ENCODE measurements at places on chromosomes 3 and 15. TPM values are rescaled to one million over a fixed set of nuclear protein-coding genes. Genes with fewer than 3 reads are reported as not detected.

- H3K4me1 ChIP-seq = no peaks in the 10 kb centered on the region
- DNase-seq = no peak
- no peaks in the 10 kb centered on the region for H3K36me3 ChIP-seq
- H3K4me3 ChIP-seq = no peak overlapping the region
- H3K27me3 ChIP-seq = no peaks in the 10 kb centered on the region
Observed at GRCh38 chr3:1752205-1752604, 346.5 kb upstream of the CNTN4 start.

DNA sequence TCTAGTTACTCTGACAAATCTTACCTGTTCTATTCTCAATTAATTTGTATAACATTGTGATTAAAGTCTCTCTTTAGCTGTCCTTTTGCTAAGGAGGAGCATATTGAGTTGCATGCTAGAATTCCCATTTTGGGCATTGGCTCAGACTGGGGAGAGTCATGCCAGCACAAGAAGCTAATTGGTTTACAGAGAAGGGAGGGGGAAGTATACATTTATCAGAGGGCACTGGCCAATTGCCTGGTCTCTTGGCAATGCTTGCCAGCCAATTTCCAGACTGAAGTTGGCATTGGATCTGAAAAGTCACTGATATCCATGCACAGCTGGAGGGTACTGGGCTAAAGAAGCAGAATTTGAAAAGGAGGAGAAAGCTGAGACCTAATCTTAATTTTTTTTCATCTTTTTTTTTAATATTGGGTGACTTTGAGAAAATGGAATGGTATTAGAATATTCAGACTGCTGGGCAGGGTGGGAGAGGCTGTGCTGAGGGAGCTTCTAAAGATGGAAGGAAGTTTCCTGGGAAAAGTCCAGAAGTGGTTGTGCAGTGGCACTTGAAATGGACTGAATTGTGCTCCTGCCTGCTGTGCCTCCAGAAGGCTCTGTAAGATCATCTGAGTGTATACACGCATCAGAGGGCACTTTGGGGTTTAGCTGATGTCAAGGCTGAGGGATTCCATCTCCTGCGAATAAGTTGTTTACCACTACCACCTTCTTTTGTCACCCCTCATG lies 365.2 kb upstream of the DPH6 start:
- no peak overlapping the region for H3K27ac ChIP-seq
- no peaks in the 10 kb centered on the region for H3K36me3 ChIP-seq
- no peaks in the 10 kb centered on the region for H3K4me1 ChIP-seq

GRCh38 chr3:16355828-16356227 lies 90.8 kb downstream of the OXNAD1 start:
- no peaks in the 10 kb centered on the region for H3K27me3 ChIP-seq
- peaks cover 3% of the 10 kb centered on the region for H3K4me1 ChIP-seq
- H3K27ac ChIP-seq = no peak overlapping the region
- H3K36me3 ChIP-seq = no peaks in the 10 kb centered on the region
- H3K4me3 ChIP-seq = no peak overlapping the region

DNA sequence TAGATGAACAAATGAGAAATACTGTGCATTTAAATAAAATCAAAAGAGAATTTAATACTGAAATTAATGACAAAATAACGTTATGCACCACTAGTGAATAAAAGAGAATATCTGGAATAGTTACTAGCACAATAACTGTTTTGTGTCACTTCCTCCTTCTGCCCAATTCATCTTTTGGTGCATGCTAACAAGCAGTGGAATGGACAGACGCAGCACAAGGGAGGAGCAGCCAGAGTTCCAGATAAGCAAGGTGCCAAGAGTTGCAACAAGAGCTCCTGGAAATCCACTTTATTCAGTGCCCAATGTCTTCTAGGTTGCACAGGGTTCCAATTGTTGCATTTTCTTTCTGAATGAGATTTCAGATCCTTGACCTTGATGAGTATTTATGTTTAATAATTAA lies 66.5 kb upstream of the PLXND1 start:
- H3K27ac ChIP-seq = no peak overlapping the region
- H3K4me3 ChIP-seq = no peak overlapping the region

DNA sequence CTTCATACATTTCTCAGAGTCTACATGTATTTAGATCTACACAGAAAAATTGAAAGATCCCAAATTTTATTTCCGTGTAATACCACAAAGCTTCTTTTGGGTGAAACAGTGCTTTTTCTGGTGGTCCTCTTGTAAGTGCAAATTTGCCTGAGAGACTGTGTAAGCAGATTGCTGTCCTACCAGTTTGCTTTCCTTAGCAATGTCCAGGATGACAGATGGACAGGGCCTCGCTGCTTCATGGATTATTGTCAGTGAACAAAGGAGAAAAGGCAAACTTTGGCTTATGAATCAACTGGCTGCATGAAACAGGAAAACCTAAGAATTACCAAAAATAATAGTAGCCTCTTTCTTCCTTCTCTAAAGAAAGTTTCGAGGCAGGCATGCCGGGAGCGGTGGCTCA lies 82.6 kb upstream of the UBE2E1 start:
- H3K36me3 ChIP-seq = no peaks in the 10 kb centered on the region
- H3K4me1 ChIP-seq = no peaks in the 10 kb centered on the region
- H3K4me3 ChIP-seq = no peak overlapping the region

DNA sequence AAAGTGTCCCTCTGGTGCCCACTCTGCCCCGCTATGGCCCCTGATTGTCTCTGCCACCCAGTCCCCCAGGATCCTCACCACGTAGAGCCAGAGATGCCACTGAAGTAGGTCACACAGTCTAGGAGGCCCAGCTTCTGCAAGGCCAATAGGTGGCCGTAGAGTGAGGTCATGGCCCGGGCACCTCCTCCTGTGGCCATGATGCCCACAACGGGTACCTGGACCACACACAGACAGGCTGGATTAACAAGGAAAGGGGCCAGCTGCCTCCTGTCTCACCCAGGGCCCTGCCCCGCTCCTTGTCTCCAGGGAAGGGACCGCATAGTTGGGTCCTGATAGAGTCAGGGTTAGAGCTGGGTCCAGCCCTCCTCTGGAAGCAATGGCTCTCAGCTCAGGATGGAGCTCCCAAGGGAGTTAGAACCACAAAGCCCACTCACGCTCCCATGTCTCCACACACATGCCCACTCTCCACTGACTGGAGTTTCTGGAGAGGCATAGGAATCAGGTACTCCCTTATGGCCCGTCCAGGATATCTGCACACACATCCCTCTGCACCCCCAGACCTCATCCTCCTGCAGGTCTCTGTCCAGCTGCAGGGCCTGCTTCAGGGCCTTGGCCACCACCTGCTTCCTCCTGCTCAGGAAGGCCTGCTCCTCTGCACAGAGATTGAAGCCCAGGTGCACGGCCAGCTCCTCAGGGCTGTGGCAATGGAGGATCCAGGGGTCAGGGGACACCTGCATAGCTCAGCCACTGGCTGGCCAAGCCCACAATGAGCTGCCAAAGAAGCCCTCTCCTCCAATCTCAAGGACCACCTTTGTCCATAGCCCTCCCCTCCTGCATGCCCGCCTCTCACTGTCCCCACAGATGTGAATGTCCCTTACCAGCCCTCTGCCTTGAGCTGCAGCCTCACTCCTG lies 13.2 kb downstream of the PLA2G4D start:
- H3K27me3 ChIP-seq = no peaks in the 10 kb centered on the region
- H3K4me3 ChIP-seq = no peak overlapping the region
- H3K4me1 ChIP-seq = peaks cover 13% of the 10 kb centered on the region
- no peak for DNase-seq
- H3K36me3 ChIP-seq = no peaks in the 10 kb centered on the region
- no peak overlapping the region for H3K27ac ChIP-seq

DNA sequence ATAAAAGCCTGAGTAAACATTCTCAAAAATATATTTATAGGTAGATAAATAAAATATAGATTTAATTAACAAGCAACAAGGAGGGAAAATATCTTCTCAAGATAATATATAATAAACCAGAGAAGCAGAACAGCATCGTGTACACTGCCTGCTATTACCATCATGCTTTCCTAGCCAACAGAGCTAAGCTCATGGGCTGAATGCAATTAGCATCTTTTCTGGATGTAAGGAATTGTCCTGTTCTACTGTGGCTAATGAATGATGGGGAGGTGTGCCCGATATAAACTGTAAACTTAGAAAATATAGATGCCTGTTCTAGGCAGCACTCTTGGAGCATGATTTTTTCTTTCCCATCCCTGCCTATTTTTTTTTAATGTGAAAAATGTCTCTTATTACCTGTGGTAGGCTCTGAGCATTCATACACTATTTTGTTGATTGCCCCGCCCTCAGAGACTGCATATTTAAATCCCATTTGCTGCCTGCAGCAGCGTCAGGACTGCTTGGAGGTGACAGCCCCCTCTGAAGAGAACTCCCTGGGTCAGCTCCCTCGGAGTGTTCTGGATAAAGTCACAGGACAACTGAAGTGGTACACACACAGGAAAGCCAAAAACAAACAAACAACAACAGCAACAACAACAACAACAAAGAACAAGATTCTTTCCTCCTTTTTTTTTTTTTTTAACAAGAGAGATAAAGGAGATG lies 312.3 kb downstream of the SATB1 start:
- no peak for DNase-seq
- H3K4me3 ChIP-seq = no peak overlapping the region
- H3K4me1 ChIP-seq = no peaks in the 10 kb centered on the region
- no peaks in the 10 kb centered on the region for H3K27me3 ChIP-seq

- no peak for DNase-seq
- H3K27me3 ChIP-seq = no peaks in the 10 kb centered on the region
- no peak overlapping the region for H3K4me3 ChIP-seq
- no peak overlapping the region for H3K27ac ChIP-seq
- H3K36me3 ChIP-seq = no peaks in the 10 kb centered on the region
- no peaks in the 10 kb centered on the region for H3K4me1 ChIP-seq
Observed at GRCh38 chr3:154745929-154746328, 315.9 kb upstream of the GPR149 start.

DNA sequence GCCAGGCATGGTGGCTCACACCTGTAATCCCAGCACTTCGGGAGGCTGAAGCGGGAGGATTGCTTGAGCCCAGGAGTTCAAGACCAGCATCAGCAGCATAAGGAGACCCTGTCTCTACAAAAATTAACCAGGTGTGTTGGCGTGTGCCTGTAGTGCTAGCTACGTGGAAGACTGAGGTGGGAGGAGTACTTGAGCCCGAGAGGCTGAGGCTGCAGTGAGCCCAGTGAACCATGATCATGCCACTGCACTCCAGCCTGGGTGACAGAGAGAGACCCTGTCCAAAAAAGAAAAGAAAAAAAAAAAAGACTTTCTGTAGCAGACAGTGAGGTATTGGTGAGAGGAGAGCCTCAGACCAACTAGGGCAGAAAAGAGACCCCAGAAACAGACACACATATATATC lies 263.8 kb downstream of the XXYLT1 start:
- no peak overlapping the region for H3K27ac ChIP-seq
- H3K36me3 ChIP-seq = no peaks in the 10 kb centered on the region
- no peak for DNase-seq
- H3K27me3 ChIP-seq = no peaks in the 10 kb centered on the region
- peaks cover 19% of the 10 kb centered on the region for H3K4me1 ChIP-seq

The ANKUB1 gene
- total RNA-seq = 3.1 TPM

The LRIG1 gene
- total RNA-seq = 56.6 TPM

The EPHA6 gene
- not detected for total RNA-seq

The MUC13 gene
- total RNA-seq = 0.30 TPM

The SOX14 gene
- not detected for total RNA-seq

The RNF123 gene
- total RNA-seq = 42.4 TPM

Data from upper lobe of left lung (tissue), 6 donors.